ENCODE measurements at places on chromosomes 1 and 21.

DNA sequence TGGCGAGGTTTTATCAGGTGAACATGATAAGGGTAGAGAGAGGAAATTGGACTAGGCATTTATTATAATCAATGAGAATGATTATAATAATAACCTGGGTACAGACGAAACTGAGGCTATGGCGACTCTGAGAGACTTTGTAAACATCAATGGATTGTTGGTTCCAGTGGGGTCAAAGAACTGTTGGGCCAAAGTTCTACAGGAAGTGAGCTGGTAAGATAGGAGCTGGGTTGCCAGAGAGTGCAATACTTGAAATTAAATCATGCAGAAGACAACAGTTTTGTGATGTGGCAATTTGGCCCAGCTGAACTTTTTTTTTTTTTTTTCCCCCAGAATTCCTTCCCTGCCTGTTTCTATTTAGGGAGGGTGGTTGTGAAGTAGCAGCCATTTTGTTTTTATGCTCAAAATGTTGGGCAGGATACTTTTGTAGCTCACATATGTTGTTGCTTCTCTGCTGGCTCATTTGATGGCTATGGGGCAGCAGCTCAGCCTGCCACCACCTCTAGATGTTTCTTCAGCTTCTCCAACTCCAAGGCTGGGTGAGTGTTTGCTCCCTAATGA, 286.5 kb upstream of the B3GALT2 start:
- DNase-seq = no peak

DNA sequence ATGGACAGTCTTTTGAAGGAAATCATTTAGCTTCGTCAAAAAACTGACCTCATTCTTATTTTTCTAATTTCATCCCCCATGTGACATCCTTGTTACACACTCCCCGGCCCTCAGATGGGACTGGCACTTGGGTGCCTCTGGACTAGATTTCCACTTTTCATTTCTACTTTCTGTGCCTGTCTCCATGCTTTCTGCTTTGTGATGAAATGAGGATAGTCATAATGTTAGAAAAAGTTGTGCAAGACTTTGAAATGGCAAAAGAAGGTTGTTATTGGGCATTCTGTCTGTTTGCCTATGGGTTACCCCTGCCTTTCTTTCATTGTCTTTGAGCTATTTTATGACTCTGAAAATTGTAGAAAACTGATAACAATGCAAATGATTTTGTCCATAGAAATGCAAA, 54.9 kb downstream of the MDM4 start:
- DNase-seq = no peak

GRCh38 chr1:58887059-58887458, 103.2 kb upstream of the JUN start:
- no peak for DNase-seq

DNA sequence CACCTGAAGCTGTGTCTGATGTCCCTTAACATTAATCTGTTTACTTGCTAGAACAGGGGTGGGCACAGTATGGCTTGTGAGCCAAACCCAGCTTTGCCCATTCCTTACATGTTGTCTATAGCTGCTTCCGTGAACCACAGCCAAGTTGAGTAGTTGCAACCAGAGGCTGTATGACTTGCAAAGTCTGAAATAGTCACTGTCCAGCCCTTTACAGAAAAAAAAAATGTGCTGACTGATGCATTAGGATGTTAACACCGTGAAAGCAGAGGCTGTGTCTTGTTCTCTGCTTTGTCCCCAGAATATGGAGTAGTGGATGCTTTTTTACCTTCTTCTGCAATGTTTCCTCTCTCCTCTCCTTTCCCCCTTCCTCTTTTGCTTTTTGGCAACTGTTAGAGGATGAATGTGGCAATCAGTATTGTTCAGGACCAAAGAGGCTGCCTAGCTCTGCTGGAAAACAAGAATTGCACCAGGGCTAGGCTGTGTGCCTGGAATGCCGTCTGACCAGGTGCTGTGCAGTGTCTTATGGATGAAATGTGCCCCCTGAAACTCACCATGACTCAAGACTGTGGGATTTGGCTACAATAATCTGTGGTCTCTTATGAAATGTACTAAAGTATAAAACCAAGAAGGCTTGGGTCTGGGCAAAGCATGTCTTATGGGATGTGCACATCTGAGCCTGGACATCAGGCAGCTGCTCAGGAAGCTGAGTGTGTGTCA, 79.6 kb upstream of the GCLM start:
- no peak for DNase-seq

- DNase-seq = no peak
Observed at GRCh38 chr1:16092097-16092922, 18.9 kb upstream of the FAM131C start.

- no peak for DNase-seq
Observed at GRCh38 chr1:222792744-222793143, 22.1 kb upstream of the DISP1 start.

GRCh38 chr1:226696547-226696946, 42.5 kb downstream of the ITPKB start:
- DNase-seq = no peak

DNA sequence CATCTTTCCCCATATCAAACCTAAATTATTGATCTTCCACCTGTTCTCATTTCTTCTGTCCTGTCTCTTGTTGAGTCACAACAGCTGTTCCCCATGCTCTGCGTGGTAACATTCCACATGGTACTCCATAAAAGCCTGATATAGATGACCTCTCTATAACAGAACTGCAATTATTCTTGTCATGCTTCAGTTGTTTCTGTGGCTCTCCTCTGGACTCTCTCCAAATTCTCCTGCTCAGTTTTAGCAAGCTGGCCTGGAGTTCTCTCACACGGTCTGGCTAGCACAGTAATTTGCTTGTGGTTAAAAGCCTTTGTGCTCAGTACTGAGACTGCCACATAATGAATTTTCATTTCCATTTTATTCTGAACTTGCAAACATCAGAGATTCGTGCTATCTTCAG, 10.6 kb upstream of the LRRC39 start:
- DNase-seq = peak; percentile 51

- DNase-seq = peak; percentile 62
Observed at GRCh38 chr1:225691861-225692516, 39.1 kb upstream of the ENAH start.

DNA sequence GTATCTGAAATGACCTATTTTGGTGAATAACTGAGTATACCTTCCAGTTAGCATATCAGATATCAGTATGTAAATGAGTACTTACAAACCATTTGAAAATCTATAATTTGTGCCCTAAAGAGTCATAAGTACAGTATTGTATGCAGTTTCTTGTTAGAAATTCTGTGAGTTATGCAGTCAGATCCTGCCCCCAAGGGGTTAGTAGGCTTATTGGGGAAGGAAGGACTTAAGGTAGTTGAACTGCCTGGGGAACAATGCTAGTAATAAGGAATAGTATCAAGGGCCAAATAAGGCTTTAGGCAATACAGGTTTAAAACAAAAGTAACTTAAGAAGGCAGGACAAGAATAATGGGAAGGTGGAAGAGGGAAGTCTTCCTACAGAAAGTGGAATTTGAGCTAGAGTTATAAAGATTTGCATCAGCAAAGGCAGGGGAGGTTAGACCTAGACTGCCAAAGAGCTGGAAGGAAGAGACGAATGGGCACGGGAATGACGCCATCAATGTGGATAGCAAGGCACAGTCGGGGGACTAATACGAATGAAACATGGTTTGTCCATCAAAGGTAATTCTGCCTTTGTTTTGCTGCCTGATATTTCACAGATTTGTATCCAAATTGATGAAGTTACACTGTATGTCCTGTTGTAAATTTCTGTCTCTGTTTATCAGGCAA, 182.9 kb upstream of the DPYD start:
- DNase-seq = no peak

GRCh38 chr1:234531151-234531635, 52.2 kb upstream of the TARBP1 start:
- no peak for DNase-seq

DNA sequence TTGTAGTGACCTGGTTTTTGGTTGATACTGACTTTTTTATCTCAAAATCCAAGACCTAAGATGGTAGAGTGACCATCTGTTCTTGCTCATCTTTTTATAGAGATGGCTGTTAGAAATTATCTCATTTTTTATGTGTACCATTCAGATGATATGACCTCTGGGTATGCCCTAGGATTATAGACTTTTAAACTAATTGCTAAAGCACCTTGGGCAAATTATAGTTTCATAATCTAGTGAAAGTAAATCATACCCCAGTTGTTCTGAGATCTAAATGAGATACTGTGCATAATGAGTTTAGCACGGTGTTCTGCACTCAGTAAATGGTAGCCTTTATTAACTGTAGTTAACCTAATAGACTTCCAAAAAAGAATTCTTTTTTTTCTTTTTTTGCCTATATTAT, 182.6 kb upstream of the L1TD1 start:
- DNase-seq = no peak

DNA sequence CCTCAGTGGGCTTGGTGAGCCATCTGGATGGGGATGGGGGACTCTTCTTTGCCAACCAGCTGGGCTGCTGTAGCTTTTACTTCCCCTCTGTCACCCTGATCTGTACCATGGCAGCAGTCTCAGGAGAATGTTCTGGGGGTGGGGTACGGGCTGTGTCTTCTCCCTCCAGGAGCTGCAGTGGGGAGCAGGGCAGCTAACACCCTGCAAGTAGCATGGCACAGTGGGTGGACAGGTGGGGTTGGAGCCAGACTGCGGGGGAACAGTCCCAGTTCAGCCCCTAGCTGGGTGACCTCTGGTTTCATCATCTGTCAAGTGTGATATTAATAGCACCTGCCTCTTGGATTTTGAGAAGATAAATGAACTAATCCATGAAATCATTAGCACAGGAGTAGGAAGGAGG, 3.1 kb downstream of the NFASC start:
- no peak for DNase-seq

DNA sequence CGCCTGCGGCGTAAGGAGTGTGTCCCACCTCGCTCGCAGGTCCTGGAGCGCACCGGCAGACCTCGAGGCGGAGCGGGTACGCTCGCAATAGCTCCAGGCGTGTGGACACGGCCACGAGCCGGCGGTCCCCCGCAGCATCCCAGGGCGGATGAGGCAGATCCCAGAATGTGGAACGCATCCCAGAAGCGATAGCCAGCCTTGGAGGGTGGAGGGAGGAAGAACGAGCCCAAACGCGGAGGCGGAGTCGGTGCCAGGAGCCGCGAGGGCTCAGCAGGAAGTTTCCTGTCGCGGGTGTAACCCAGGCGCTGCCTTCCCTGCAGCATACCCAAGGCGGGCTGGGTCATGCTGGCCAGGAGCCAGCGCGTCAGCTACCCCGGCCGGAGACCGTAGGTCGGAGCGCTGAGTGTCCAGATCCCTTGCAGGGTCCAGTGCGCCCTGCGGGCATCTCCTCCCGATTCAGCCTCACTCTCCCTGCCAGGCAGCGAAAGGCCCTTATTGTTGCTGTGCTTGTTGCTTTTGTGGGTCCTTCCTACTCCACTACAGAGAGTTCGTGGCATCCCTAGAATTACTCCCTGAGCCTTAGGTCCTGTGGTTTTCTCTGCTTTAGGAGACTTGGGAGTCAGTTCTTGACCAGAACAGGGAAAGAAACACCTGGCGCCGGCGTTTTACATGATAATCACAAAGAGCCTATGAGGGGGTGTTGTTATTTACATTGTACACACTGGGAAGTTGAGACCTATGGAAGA, 27.7 kb downstream of the STYXL2 start:
- DNase-seq = peak; percentile 39

DNA sequence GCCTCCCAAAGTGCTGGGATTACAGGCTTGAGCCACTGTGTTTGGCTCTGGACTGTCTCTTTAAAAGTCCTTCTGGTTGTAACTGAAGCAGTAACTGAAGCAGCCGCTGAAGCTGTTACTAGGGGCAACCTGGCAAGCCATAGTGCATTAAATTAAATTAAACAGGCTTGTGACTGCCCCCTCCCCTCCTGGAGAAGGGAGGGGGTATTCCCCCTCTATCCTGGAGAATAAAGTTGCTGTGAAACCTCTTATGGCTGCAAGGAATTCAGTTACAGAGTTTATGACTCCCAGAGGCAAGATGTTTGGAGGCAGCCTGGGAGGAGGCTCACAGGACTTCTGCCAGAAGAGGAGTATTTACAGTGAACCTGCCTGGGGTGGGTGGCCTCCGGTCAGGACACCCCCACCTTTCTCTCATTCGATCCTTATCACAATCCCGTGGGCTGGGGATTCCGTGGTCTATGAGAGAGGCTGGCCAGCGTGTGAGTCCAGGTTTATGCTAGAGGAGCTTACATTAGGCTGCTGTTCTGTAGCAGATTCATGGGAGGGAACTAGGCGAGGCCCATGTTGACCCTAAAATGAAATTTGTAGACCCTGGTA, 8.3 kb downstream of the TTC22 start:
- peak; percentile 81 for DNase-seq

GRCh38 chr1:7256526-7256925, 471.3 kb downstream of the CAMTA1 start:
- no peak for DNase-seq

DNA sequence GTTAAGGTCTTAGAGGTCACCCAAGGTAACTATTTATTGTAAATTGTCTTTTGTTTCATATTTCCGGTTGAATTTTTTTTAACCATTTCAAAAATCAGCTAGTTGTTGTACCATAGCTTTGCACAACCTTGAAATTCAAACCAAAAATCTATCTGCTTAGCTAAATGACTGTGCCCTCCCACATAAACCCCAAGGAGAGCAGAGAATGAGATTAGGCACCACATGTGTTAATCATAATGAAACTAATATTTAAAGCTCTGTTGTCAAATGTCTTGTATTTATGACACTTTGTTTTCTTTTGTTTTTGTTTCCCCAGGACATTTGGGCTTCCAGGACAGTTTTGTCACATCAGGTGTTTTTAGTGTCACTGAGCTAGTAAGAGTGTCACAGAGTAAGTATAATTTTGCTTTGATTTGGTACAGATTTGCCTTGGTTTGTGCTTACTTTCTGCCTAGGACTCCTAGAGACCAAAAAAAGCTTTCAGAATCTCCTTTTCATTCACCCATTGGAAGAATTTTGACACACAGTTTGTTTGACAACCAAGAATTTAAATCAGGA, 249.9 kb downstream of the NFIA start:
- DNase-seq = no peak

- no peak for DNase-seq
Observed at GRCh38 chr1:62887799-62888507, 104.0 kb downstream of the ATG4C start.

DNA sequence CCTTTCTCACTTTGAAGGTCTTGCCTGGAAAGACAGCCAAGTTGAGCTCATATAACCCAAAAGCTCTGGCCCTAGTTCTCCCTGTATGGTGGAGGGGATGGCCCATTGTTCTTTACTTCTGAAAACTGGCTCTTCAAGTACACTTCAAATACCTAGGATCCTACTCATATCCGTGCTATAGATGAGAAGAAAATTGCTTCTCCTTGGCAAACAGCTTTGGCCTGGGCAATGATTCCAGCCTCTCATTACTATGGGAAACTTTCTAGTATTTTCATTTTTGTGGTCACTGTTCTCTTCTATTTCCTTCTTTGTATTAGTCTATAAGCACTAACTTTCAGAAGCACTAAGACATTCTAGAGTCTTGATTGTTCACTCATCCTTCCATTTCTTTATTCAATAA, 53.7 kb downstream of the ZNF697 start:
- DNase-seq = peak; percentile 32

GRCh38 chr1:27053977-27054753, 41.5 kb upstream of the TENT5B start:
- DNase-seq = no peak

DNA sequence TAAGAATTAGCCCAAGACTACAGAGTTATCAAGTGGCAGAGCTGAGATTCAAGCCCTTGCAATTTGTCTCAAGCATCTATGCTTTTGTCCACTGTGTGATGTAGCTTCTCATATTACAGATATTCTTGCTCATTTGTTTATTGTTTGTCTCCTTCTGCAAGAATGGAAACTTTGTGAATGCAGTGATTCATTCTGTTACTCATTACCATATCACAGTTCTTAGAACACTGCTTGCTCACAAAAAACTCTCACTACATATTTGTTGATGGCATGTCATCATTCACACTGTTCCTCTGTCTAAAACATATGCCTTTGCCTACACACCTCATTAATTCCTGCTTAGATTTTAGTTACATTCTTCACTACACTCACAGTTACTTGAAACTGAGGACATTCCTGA, 1198.9 kb downstream of the PLA2G4A start:
- DNase-seq = no peak
